ENCODE measurements at places on chromosomes 12 and 14.

DNA sequence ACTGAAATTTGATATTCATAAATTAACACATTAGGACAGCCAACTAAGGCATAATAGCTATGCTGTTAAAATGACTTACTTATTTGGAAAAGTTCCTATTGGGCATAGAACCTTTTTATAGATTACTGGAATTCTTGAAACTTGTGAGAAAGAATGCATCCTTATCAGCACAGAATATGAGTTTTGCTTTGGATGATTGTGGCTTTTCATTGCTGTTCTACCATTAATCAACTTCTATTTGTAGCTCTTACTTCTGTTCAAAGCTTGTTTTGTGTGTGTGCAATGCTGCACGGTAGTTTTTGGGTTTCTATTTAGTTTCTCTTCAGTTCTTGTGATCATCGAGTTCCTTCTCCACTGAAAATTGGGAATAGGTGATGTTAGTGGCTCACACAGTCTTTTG, 152.4 kb upstream of the PELI2 start:
- no peak for DNase-seq

GRCh38 chr12:123063535-123063934, 83.1 kb downstream of the ARL6IP4 start:
- no peak for DNase-seq

- DNase-seq, result no peak
Observed at GRCh38 chr12:52137746-52138145, 54.1 kb downstream of the KRT80 start.

DNA sequence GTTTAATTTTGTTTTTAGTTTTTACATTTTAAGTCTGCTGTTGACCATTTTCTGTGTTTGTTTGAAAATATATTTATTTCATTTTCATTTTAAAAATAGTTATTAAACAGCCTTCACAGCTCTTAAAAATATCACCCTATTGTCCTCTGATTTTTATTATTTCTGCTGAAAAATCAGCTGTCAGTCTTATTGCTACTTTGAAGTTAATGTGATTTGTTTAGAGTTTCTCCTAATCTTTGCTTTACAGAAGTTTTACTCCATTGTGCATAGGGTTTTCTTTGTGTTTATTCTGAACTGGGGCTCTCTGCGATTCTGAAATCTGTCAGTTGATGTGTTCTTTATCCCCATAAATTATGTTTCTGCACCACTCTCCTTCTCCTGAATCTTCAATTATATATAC, 486.3 kb downstream of the SOX5 start:
- DNase-seq, result no peak

DNA sequence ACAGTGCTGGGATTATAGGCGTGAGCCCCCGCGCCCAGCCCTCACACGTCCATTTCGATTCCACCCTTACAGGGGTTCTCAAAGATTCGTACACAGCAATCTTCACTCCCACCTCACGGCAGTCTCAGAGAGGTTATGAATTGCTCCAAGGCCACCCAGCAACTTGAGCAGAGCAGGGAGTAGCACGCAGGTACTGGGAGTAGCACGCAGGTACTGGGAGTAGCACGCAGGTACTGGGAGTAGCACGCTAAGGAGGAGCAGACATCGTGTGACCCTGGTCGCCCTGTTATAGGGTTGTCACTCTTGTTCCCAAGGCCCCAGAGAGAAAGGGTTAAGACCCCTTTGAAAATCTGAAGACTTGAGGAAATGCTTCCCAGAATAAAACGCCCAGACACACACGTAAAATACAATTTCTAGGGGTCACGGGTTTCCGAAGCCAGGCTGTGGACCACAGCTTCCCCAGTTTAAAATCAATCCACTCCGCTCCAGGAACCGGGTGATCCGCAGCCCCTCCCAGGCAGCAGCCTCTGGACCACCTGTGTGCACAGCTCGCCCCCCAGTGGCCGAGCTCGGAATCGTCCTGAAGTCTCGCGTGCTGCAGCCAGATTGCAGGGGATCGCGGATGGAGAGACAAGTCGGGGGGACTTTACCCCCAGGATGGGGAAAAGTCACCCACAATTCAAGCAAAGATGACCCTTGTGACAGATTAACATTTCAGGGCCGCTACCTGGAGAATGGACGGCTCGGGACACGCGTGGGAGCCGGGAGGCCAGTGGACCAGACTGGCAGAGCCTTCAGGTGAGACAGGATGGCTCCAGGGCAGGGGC, 92.0 kb downstream of the SCARB1 start:
- peak; percentile 83 for DNase-seq

GRCh38 chr12:58764100-58764953, 156.0 kb downstream of the LRIG3 start:
- no peak for DNase-seq

GRCh38 chr14:51595881-51596455, 55.7 kb upstream of the FRMD6 start:
- no peak for DNase-seq

DNA sequence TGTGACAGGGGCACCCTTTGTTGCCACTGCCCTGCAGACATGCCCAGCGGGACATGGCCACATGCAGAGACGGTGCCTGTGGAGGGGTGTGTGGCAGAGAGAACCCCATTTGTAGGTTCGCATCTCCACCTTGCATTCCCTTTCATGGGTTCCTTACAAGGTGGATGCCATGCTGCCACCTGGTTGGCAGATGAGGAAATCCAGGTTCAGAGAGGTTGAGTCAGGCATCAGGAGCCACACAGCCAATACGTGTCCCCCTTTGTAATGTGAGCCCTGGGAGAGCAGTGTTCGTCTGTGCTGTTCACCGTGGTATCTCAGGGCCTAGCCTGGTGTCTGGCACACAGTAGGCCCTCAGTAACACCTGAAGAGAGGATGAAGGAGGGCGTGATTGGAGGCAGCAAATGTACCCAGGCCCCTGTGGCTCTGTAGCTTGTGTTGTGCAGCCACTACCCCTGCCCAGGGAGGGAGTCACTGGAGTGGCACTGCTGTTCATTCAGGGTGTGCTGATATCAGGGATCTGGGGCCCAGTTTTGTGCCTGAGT, 9.1 kb downstream of the SH2B3 start:
- no peak for DNase-seq

- no peak for DNase-seq
Observed at GRCh38 chr12:8069582-8069981, 3.4 kb upstream of the C3AR1 start.

- DNase-seq, result no peak
Observed at GRCh38 chr12:97063292-97063935, 156.4 kb downstream of the NEDD1 start.

DNA sequence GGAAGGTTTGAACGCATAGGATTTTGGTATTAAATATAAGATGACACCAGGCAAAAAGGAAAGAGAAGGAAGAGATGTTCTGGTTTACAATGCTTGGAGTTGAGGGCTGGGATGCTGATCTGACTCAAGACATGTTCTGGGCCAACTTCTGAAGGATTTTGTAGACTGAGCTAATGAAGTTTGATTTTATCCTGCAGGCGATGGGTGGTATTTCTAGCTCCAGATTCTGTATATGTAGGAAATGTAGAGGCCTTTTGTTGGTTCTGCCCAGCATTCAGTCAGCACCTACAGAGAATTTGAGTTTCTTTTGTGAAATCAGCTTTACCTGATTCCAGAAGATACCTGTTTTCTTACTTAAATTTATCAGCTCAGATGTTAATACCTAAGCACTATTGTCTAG, 48.2 kb downstream of the VEZT start:
- no peak for DNase-seq

- no peak for DNase-seq
Observed at GRCh38 chr12:48281811-48282210, 68.9 kb downstream of the ZNF641 start.

DNA sequence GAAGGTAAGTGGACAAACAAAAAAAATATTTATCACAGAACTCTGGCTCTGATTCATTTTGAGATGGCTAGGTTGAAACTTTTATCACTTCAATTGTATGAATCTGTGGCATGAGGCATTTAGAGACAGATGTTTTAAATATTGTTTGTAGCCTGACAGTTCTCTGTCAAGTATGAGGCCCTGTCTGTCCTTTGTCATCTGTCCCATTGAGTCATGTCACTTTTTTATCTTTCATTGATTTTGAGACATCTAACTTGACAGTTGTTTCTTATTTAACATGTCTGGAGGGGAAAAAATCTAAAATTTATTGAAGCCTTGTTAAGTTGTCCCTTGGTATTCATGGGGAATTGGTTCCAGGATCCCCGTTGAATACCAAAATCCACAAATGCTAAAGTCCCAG, 829.5 kb downstream of the FSCB start:
- no peak for DNase-seq

GRCh38 chr12:14303661-14304155, 61.8 kb upstream of the ATF7IP start:
- no peak for DNase-seq

DNA sequence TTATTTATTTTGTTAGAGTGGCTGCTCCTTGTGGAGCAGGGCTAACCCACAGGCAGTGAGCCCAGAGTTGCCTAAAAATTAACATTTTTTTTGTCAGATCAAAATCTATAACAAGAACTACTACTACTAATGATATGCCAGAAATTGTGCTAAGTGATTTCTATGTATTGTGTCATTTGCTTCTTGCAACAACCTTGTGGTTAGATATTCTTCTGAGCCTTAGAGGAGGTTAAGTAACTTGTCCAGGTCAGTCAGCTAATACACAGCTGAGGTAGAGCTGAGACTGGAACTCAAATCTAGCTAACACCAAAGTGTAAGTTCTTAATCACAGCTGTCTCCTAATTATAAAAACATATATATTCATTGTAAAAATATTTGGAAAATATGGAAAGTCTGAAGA, 29.8 kb downstream of the CFL2 start:
- no peak for DNase-seq

DNA sequence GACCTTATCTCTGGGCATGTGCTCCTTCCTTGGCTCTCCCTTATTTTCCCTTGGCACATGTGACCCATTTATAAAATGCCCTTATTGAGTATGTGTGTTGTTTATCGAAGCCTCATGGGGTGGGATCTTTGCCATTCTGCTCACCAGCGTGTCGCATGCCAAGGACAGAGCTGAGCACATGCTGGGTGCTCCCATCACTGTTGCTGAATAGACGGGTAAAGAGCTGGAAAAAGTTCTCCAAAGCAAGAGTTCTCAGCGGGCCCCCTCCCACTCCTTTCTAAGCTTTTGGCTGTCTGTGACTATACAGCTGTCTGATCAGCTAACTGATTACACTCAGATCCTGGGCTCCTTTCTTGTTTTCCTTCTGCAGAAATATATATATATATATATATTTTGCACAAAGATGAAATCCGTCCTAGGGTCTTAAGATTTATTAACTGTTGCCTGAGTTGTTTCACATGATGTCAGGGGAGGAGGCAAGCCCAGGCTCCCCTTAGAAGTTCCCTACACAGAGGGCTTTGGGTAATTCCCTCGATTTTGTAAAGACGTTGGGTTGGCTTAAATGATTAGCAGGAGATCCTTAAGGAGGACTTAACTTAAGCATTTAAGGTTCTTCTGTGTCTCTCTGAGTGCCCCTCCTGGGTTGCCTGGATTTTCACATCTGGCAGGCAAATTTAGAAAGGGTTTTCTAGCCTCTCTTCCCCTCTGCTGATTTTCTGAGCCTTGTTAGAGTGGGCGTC, 71.6 kb downstream of the TMEM132C start:
- DNase-seq, result no peak

- no peak for DNase-seq
Observed at GRCh38 chr12:59389968-59390576, 205.8 kb upstream of the SLC16A7 start.

GRCh38 chr12:916240-916639, 33.3 kb downstream of the RAD52 start:
- DNase-seq, result peak; percentile 40

DNA sequence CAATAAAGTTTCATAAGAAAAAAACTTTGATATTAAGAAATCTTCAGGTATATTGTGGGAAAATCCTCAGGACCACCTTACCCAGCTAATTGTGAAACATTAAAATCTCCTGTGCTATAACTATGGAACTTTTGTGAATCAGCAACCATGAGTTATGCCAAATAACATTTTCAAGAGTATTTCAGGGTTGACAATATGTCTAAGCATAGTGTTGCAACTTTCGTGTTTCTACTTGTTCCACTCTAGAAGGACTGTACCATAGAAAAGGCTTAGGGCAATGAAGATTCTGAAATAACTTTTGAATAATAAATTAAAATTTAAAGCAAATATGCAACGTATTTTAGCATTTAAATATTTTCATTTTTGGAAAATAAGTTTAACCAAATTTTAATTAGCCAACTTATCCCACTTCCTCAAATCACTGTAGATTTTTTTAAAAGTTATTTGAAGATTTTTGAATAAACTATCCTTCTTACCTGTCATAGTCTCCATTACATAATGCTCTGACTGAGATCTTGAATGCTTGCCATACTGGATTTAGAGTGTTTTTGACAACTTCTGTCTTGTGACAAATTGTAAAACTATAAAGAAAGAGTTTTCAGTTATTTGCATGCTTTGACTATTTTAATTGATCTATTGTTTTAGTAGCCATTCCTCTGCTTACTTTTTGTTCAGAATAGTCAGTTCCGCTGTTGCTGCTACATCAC, 143.6 kb downstream of the CPNE8 start:
- no peak for DNase-seq

- DNase-seq, result no peak
Observed at GRCh38 chr12:45785315-45785714, 55.8 kb downstream of the ARID2 start.

- no peak for DNase-seq
Observed at GRCh38 chr12:93215290-93215678, 162.4 kb upstream of the NUDT4 start.

DNA sequence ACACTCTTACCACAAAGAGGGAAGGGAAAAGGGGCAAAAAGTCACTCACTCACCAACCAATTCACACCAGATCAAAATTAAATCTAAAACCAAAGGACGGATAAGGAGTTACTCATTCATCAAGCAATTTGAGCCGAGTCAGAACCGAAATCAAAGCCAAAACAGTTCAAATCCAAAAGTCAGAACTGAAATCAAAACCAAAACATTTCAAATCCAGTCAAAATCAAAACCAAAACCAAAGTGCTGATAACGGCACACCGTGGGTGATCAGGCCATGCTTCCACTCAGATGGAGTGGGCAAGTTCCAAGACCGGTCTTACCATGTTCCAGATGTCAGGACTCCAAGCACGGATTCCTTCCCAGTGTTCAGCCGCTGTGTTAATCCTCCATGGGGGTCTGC, 139.5 kb downstream of the SLC38A6 start:
- no peak for DNase-seq

- DNase-seq, result no peak
Observed at GRCh38 chr14:91238661-91239060, 5.8 kb downstream of the GPR68 start.

DNA sequence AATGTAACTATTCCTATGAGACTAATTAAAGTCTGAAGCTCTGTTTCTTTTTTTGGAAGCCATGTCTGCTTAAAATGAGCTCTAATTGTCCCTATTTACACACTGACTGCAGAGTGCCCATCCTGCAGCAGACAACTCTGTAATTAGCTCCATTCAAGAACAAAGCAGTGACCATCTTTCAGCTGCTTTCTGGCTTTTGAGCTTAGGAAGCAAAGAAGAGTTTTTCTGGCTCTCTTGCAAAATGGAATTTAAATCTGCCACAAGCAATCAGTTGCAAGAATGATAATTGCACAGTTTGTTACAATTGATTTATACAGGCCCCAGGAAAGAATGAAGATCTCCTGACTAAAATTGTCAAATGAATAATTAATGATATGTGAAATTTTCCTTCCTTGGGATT, 83.4 kb downstream of the GAS2L3 start:
- no peak for DNase-seq

- no peak for DNase-seq
Observed at GRCh38 chr12:13223941-13224340, 27.4 kb downstream of the EMP1 start.
